ENCODE measurements at places on chromosomes 1 and 21.
A peak's percentile ranks its signal among the peaks of the same experiment; 100 is the strongest.

DNA sequence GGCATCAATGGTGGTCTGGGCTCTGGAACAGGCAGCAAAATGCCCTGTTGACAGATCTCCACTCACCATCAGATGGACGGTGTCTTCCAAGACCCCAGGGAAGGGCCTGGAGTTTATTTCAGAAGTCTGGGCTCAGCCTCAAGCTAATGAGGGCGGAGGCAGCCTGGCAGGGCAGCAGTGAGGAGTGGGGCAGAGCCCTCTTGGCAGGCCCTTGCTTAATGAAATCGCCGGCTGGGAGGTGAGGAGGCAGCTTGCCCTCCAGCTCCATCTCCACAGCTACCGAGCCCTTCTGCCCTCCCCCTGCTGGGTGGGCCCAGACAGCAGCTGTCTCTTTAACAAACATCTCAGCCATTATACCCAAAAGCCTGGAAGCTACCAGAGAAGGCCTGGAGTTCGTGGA is 22.0 kb upstream of the GRIK3 start:
- no peak for DNase-seq

DNA sequence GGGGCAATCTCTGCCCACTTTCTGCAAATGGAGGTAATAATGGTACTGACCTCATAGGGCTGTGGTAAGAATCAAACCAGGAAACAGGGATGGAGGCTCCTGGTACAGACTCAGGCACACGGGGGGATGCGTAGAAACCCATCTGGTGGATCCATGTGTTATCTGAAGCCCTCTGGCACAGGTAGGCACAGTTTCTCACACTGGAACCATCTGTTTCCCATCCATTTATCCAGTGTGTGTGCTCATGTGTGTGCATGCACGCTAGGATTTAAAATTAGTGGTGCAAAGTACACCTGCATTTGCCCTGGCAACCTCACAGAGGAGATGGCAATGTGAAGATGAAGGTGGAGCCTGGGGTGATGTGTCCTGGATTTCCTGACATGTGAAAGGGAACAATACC is 103.3 kb downstream of the RAVER2 start:
- DNase-seq: no peak

DNA sequence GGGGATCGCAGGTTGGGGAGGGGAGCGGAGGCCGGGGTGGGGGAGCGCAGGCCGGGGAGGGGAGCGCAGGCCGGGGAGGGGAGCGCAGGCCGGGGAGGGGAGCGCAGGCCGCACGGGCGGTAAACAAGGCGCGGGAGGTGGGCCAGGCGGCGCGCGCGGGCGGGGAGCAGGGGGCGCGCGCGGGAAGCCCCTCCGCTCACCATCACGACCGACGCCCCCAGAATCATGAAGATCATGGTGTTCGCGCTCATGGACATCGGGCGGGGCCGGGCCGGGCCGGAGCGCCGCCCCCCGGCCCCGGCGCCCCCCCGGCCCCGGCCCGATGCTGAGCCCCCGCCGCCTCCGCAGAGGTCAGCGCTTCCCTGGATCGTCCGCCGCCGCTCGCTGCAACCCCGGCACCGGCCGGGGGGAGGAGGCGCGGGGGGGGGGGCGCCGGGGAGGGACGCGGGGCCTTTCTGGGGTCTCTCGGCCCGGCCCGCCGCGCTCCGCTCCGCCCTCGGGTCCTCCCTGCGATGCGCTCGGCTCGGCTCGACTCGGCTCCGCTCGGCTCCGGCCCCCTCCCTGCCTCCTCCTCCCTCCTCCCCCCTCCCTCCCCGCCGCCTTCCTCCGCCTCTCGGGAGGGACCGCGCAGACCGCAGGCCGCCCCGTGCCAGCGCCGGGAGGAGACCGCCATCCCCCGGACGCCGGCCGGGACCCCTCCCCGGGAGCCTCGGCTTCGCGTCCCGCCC is at the start of gene TMEM240:
Gene TMEM240 (minus strand): TSS at position 535 of the 728 bp plus-strand sequence. CDS start 278 bp downstream, at position 257.
- peak; percentile 75 for DNase-seq

DNA sequence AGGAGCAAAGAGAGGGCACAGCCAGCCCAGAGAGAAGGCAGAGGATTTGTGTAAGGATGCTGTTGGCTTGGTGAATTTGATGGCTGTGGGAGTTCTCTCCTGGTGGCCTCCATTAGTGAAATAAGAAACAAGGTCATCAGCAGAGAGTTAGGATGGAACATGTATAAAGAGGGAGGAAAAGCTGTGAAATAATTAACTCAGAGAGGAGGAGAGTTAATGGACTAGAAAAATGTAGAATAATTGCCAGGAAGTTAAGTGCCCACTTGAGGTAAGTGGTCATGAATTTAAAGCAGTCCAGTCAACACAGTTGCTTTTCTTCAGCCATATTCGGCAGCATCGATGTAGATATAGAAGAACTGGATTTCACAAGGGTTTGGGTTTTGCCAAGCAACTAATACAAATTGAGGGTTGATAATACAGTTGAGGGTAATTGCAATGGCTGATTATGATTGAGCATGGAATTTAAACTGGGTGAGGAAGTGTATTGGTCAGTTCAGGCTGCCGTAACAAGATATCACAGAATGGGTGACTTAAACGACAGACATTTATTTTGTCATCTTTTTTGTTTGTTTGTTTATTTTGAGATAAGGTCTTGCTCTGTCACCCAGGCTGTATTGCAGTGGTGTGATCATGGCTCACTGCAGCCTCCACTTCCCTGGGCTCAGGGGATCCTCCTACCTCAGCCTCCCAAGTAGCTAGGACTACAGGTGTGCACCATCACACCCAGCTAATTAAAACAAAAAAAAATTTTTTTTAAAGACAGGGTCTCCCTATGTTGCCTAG is 31.7 kb upstream of the KLF17 start:
- DNase-seq: no peak
